IPS DF 6.9 (cell line): ENCODE measurements at places on chromosomes 12 and 14.

DNA sequence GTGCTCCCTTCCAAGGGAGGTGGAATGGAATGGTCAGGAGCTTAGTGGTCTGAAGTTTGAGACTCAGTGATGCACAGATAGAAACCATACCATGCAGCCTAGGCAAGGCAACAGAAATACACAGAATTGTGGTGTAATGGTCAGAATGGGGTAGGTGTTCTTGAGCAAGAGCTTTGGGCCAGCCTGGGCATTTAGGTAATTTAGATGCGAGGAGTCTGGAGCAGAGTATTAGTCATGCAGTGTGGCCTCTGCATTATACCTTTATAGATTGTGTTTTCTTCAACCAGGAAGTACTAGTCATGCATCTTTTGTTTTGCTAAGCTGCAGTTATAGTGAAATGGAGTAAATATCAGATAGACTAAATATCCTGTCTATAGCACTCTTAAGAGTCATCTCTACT is 118.3 kb downstream of the DAAM1 start:
- DNase-seq: no peak

- no peak for DNase-seq
Observed at GRCh38 chr14:99427632-99428300, 52.9 kb downstream of the SETD3 start.

DNA sequence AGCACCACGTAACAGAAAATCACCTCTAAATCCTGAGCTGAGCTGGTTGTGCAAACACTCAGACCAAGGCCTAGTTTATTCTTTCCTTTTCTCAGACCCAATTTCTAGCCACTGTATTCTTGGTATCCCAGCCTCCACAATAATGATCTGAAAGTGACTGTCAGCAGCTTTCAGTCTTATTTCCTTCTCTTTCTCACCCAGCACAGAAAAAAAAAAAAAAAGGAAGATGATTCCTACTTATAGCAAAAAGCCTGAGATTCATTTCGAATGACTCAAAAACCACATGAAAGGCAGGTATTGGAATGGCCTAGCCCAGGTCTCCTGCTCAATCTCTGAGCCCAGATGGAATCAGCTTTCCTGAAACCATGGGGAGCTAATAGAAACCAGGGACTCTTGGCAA is 298.6 kb upstream of the PPFIA2 start:
- DNase-seq: no peak

- no peak for DNase-seq
Observed at GRCh38 chr14:22518073-22518472, 71.0 kb downstream of the DAD1 start.

- DNase-seq: peak; percentile 78
Observed at GRCh38 chr14:61281186-61281947, at the start of gene TMEM30B. TSS of gene TMEM30B (minus strand) at chr14:61281338. CDS start at chr14:61281147, 191 bp downstream.

DNA sequence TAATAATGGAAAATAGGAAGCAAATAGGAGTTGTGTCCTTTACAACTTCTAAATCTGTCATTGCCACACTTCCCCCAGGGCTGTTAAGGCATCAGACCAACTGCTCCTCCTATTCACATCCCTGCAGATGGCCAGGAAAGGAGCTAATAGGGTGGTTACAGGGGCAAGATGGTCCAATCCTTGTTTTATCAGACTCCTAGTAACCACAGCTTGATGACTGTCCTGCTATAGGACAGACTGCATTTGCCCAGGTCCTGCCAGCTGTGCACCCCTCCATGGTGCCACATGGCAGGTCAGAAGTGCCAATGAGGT is 10.9 kb upstream of the KRT2 start:
- DNase-seq: no peak

DNA sequence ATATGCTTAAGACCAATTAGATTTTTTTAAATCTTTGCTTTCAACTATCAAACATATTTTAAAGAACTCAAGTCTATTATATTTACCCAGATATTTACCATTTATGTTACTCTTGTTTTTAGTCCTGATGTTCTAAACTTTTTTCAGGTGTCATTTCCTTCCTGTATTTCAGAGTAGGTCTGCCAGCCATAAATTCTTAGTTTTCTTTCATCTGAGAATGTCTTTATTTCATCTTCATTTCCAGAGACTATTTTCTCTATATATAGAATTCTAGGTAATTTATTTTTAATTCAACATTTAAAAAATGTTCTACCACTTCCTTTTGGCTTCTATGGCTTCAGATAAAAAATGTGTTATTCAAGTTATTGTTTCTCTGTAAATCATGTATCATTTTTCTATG is 218.2 kb upstream of the AMIGO2 start:
- no peak for DNase-seq

- DNase-seq: no peak
Observed at GRCh38 chr14:75223664-75224154, 47.3 kb upstream of the TMED10 start.

DNA sequence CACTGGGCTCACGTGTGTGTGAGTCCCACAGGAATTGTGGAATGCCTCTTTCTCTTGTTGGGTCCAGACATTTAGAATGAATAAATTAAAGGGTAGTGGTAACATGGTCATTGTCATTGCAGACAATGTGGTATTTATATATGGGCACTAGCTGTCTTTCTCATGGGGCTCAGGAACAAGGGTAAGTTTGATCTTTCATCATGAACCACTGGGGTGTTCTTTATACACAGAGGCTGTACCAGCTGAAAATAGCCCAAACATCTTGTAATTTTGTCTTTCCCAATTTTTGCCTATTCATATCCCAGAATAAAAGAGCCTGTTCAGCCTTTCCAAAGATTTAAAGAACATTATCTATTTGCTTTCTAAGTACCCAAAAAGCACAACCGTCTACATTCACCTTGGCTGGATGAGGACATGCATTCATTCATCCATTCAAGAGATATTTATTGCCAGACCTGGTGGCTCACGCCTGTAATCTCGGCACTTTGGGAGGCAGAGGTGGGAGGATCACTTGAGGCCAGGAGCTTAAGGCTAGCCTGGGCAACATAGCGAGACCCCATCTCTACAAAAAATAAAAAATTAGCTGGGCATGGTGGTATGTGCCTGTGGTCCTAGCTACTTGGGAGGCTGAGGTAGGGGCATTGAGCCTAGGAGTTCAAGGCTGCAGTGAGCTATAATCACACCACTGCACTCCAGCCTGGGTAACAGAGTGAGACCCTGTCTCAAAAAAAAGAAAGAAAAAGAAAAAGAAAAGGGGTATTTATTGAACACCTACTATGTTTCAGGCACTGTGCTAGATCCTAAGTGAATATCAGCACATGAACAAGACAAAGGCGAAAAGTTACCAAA is 4.4 kb upstream of the FOS start:
- no peak for DNase-seq

GRCh38 chr12:75097003-75097402 is 112.6 kb downstream of the KCNC2 start:
- no peak for DNase-seq

GRCh38 chr14:35202195-35202594 is 79.8 kb downstream of the PRORP start:
- DNase-seq: no peak

DNA sequence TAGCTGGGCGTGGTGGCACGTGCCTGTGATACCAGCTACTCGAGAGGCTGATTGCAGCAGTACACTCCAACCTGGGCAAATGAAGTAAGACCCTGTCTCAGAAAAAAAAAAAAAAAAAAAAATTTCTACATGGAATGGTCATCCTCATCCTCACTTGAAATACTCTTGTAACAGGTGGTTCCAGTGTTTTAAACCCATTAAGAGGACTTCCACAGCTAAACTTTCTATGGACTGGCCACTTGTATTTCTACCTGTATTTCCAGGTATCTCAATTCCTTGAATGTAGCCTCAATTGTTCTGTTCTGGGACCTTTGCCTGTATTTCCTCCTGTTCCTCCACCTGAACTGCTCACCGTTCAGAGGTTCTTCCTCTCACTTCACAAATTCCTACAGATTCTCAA is 11.8 kb upstream of the PHLDA1 start:
- no peak for DNase-seq

DNA sequence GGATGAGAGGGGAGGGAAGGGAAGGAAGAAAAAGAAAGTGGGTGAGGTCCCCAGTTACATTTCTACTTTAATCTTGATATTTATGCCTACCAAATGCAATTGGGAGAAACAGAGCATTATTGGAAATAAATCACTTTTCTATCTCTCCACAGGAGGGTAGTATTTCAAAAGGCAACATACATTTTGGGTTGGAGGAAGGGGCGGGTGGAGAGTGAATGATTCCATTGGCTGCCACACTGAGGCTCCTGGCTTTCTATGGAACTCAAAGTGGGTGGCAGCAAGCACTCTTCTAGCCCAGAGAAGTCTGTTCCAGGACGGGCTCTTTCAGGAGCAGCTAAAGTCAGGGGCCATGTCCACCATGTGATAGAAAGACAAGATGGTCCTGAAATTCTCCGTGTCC is 441.3 kb downstream of the DAD1 start:
- no peak for DNase-seq

GRCh38 chr14:74612350-74613021 is 449 bp upstream of the LTBP2 start:
- peak; percentile 48 for DNase-seq

GRCh38 chr12:49863946-49864797 is 21.3 kb upstream of the BCDIN3D start:
- no peak for DNase-seq

DNA sequence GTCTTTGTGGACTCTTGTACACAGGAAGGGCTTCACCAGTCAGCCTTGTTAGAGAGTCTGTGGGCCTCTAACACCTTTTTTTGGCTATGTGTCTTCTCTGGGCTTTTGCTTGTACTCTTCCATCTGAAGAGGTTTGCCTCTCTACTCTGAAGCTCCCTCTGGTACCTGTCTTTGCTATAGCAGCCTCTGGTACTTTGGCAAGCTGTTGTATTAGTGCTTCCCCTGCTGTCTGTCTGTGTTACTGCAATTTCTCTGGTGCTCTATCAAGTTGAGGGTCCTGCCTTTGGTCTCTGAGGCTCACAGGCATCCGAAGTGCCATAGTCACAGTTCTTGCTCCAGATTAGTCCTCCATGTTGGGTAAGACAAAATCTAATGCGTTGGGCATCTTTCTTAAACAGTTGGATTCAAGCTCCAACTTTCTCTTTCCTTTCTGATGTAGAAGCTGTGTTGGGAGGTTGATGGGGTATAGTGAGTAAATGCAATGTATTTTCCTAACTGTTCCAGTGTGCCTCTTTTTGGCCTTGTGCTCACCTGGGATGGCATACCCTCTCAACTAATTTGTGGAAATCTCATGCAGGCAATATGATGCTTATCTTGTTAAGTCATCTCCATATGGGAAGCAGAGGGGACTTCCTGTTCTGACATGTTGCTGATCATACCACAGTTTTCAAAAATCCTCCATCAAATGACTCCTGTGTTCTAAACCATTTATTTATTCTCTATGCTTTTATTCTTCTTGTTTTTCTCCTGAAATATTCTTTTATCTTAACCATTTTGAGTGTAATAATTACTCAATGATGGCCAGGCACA is 88.8 kb downstream of the ATF7IP start:
- DNase-seq: peak; percentile 61

GRCh38 chr14:33964599-33965317 is 13.9 kb upstream of the EGLN3 start:
- no peak for DNase-seq

- no peak for DNase-seq
Observed at GRCh38 chr12:6947615-6948014, 3.5 kb upstream of the PTPN6 start.

GRCh38 chr12:42336286-42336685 is 10.3 kb downstream of the PPHLN1 start:
- DNase-seq: no peak

GRCh38 chr12:125245581-125246557 is 180.6 kb downstream of the AACS start:
- DNase-seq: no peak
